Progenitor cell of endocrine pancreas (in vitro differentiated cells): ENCODE measurements at places on chromosomes 7 and 10. TPM values are rescaled to one million over a fixed set of nuclear protein-coding genes. Genes with fewer than 3 reads are reported as not detected.

GRCh38 chr10:70306886-70307520, 23.2 kb upstream of the NPFFR1 start:
- no peak for DNase-seq
- H3K27me3 ChIP-seq = no peaks in the 10 kb centered on the region

Gene SLC18A3
- 0.20 TPM in 1 of 2 replicates, not detected in the other for total RNA-seq

DNA sequence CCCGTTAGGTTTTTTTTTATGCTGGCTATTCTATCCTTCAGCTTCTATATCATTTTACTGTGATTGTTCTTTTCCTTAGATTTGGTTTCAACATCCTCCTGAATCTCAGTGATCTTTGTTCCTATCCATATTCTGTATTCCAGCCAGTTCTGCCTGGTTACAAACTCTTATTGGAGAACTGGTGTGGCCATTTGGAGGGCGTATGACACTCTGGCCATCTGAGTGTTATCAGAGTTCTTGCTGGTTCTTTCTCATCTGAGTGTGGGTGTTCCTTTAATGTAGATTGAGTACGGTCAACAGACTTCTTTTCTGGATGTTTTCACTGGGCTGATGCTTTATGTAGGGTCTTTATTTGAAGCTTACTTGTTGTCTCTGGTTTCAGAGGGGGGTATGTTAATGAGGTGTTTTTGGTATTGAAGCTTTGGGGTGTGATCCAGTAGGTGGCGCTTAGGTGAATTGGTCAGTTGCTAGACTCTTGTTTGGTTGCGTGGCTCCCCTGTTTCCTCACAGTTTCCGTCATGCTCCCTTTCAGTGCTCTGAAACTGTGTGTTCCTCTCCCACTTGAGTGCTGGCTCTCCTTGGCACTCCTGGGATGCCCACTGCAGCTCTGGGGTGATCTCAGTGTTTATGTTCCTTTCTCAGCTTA, 80.7 kb downstream of the FANK1 start:
- no peak for DNase-seq
- no peak overlapping the region for H3K27ac ChIP-seq
- H3K4me3 ChIP-seq = no peak overlapping the region
- H3K36me3 ChIP-seq = no peaks in the 10 kb centered on the region
- peaks cover 18% of the 10 kb centered on the region for H3K27me3 ChIP-seq

- no peaks in the 10 kb centered on the region for H3K4me1 ChIP-seq
- DNase-seq = no peak
- H3K4me3 ChIP-seq = no peak overlapping the region
- no peaks in the 10 kb centered on the region for H3K27me3 ChIP-seq
- no peaks in the 10 kb centered on the region for H3K36me3 ChIP-seq
Measured at GRCh38 chr7:19587291-19587690, 121.5 kb downstream of the POLR1F start.

- H3K27me3 ChIP-seq = no peaks in the 10 kb centered on the region
- no peak overlapping the region for H3K27ac ChIP-seq
- no peak overlapping the region for H3K4me3 ChIP-seq
- DNase-seq = no peak
- peaks cover 3% of the 10 kb centered on the region for H3K4me1 ChIP-seq
Measured at GRCh38 chr10:19493917-19494316, 322.3 kb upstream of the PLXDC2 start.

GRCh38 chr10:78934532-78934898, 134.3 kb upstream of the ZMIZ1 start:
- H3K4me3 ChIP-seq = no peak overlapping the region
- peaks cover 27% of the 10 kb centered on the region for H3K27me3 ChIP-seq
- peaks cover 15% of the 10 kb centered on the region for H3K4me1 ChIP-seq

- no peak overlapping the region for H3K4me3 ChIP-seq
- no peaks in the 10 kb centered on the region for H3K36me3 ChIP-seq
- DNase-seq = no peak
- no peak overlapping the region for H3K27ac ChIP-seq
- H3K27me3 ChIP-seq = peaks cover 24% of the 10 kb centered on the region
- peaks cover 14% of the 10 kb centered on the region for H3K4me1 ChIP-seq
Measured at GRCh38 chr7:131640686-131641085, 84.3 kb upstream of the PODXL start.

Gene OR6V1
- not detected in 2 replicates for total RNA-seq

DNA sequence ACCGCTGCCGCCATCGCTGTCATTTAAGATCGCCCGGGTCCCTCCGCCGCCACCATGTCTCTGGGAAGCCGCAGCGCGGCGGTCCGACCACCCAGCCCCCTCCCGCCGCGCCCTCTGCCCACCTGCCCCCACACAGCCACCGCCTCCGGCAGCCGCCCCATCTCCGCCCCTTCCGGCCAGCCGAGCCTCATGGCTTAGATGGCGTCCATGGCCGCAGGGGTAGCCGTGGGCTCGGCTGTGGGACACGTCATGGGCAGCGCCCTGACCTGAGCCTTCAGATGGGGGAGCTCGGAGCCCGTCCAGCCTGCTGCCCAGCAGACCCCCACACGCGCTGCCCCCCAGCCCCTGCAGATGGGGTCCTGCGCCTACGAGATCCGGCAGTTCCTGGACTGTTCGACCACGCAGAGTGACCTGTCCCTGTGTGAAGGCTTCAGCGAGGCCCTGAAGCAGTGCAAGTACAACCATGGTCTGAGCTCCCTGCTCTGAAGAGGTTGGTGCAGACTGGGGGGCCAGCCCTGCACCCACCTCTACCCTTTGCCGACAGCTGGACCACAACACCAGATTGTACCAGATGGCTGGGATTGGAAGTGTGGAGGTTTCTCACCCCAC, 38.0 kb upstream of the TARP start:
- H3K27me3 ChIP-seq = no peaks in the 10 kb centered on the region
- no peaks in the 10 kb centered on the region for H3K36me3 ChIP-seq
- H3K4me3 ChIP-seq = no peak overlapping the region
- DNase-seq = no peak

Gene TUBAL3
- not detected in 2 replicates for total RNA-seq

Gene ZNF518A
- 49.9 and 51.9 TPM in 2 replicates for total RNA-seq

Gene HECW1
- total RNA-seq = 0.09 and 0.50 TPM in 2 replicates

GRCh38 chr10:128963211-128964099, 503.6 kb upstream of the MGMT start:
- DNase-seq = no peak
- H3K27me3 ChIP-seq = peaks cover 17% of the 10 kb centered on the region
- H3K36me3 ChIP-seq = no peaks in the 10 kb centered on the region
- H3K27ac ChIP-seq = no peak overlapping the region

GRCh38 chr10:76114581-76115001, 683.2 kb downstream of the LRMDA start:
- H3K36me3 ChIP-seq = peaks cover 9% of the 10 kb centered on the region
- no peak for DNase-seq
- no peaks in the 10 kb centered on the region for H3K27me3 ChIP-seq
- H3K4me3 ChIP-seq = no peak overlapping the region
- H3K4me1 ChIP-seq = peaks cover 50% of the 10 kb centered on the region
- H3K27ac ChIP-seq = peak overlapping the region; percentile 82

- H3K36me3 ChIP-seq = no peaks in the 10 kb centered on the region
- H3K4me3 ChIP-seq = no peak overlapping the region
Measured at GRCh38 chr10:3911713-3912442, 126.9 kb upstream of the KLF6 start.

Gene AKR1C4
- 0.48 and 0.84 TPM in 2 replicates for total RNA-seq

DNA sequence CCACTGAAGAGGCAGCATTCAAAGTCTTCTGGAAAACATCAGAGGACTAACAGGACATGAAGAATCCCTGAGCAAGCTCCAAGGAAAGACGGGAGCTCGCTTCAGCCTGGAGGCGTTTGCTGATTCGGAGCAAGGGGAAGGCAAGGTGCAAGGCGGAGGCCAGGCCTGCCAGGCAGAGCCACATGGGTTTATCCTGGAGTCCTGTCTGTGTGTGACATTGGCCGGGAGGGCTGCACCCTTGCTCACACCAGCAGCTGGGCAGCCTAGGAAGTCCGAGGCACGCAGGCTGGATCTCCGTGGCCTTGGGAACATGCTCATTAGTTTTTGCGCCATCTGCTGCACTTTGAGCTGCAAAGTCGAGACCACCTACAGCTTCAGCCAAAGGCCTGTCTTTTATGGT, 22.3 kb upstream of the LARP4B start:
- H3K4me3 ChIP-seq = no peak overlapping the region
- DNase-seq = no peak
- H3K4me1 ChIP-seq = no peaks in the 10 kb centered on the region
- no peaks in the 10 kb centered on the region for H3K36me3 ChIP-seq

DNA sequence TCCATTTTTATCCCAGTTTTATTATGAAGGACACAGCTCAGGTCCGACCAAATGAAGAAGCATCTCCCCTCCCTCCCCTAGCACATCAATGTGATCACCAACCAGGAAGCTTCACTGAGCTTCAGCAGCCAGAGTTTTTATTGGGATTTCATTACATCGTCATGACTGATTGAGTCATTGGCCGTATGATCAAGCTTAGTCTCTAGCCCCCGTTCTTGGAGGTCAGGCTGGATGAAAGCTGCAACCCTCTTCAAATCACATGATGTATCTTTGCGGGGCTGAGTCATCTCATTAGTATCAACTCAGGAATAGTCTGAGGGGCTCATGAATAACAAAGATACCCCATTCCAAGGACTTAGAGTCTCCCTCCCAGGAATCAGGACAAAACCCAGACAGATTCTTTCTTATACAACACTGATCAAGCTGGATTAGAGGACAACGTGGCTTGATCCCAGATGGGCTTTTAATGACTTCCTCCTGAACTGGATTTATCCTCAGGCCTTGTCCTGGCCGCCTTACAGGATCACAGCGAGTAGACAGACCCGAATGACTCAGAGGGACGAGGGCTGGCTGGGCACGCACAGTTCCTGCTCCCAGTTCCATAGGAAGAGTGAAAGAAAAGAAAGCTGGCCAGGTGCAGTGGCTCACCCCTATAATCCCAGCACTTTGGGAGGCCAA, 14.5 kb downstream of the LIMK1 start:
- H3K27ac ChIP-seq = no peak overlapping the region
- no peaks in the 10 kb centered on the region for H3K27me3 ChIP-seq
- H3K4me1 ChIP-seq = peaks cover 12% of the 10 kb centered on the region
- peaks cover 20% of the 10 kb centered on the region for H3K36me3 ChIP-seq

GRCh38 chr10:35416619-35417312, 80.5 kb downstream of the CCNY start:
- no peaks in the 10 kb centered on the region for H3K27me3 ChIP-seq
- peaks cover 22% of the 10 kb centered on the region for H3K4me1 ChIP-seq
- DNase-seq = no peak

- no peak overlapping the region for H3K27ac ChIP-seq
- H3K4me3 ChIP-seq = no peak overlapping the region
- peaks cover 2% of the 10 kb centered on the region for H3K4me1 ChIP-seq
- no peak for DNase-seq
- H3K36me3 ChIP-seq = peaks cover 59% of the 10 kb centered on the region
Measured at GRCh38 chr7:149477494-149478443, 16.9 kb upstream of the ZNF777 start.

Gene FAM241B
- 42.4 and 44.2 TPM in 2 replicates for total RNA-seq

- peaks cover 76% of the 10 kb centered on the region for H3K27me3 ChIP-seq
- H3K4me1 ChIP-seq = peaks cover 4% of the 10 kb centered on the region
- no peak overlapping the region for H3K27ac ChIP-seq
- H3K4me3 ChIP-seq = no peak overlapping the region
Measured at GRCh38 chr10:22338931-22339330, 6.4 kb upstream of the SPAG6 start.

DNA sequence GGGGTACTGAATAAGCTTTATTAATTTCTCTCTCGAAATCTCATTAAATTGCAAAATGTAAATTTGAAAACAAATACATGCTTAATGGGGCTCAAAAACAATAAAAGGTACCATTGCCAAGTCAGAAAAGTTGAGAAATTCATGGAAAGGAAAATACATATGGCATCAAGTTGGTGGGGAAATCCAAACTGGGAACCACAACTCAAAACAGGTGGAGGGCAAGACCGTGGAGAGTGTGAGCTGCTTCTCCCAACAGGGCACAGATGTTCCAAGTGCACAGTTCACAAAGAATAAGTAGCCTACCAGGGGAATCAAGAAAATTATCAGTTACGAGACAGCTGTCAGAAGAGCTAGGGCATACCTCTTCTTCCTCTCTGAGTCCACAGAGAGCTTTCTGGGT, 26.6 kb downstream of the MKX start:
- no peak overlapping the region for H3K27ac ChIP-seq
- H3K4me1 ChIP-seq = no peaks in the 10 kb centered on the region
- H3K36me3 ChIP-seq = no peaks in the 10 kb centered on the region
- H3K4me3 ChIP-seq = no peak overlapping the region

DNA sequence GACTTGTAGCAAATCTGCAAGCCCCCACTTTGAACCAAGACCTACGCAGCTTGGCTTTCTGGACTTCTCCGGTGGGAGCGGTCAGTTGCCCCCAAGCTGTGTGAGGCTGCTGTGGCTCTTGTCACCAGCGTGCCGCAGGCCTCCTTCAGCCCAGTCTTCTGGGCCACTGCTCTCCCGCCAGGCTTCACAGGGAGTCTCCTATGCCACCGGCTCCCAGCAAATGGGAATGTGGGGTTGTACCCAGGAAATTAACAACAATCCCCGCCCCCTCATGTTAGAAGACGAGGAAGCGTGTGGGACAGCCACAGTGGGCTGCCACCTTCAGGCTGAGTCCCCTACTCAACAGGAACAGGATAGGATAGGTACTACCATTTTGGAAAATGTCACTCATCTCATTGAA, 4.2 kb downstream of the WDR86 start:
- no peak for DNase-seq
- peaks cover 2% of the 10 kb centered on the region for H3K36me3 ChIP-seq
- no peak overlapping the region for H3K27ac ChIP-seq
- H3K4me1 ChIP-seq = peaks cover 9% of the 10 kb centered on the region

Gene SH2D4B
- 0.11 and 0.12 TPM in 2 replicates for total RNA-seq

DNA sequence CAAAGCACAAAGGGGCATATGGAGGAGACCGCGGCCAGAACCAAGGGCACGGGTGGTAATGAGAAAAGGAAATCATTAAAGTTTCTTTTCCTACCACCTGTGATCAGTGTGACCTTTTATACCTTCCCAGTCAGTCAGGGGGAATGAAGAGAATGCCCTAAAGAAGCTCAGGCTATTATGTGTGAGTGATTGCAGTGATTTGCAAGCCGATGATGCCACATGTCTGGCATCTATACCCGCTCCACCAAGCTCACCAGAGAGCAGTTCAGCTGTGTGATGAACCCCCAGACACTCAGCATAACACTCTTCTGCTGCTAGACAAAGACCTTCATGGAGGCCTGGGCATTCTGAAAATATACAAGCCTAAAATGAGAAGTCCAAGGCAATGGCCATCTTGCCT, 106.2 kb upstream of the AGK start:
- H3K27ac ChIP-seq = no peak overlapping the region
- no peak for DNase-seq
- H3K36me3 ChIP-seq = no peaks in the 10 kb centered on the region
- H3K4me1 ChIP-seq = no peaks in the 10 kb centered on the region
- H3K4me3 ChIP-seq = no peak overlapping the region

Gene ARID5B
- total RNA-seq = 19.7 and 22.5 TPM in 2 replicates

DNA sequence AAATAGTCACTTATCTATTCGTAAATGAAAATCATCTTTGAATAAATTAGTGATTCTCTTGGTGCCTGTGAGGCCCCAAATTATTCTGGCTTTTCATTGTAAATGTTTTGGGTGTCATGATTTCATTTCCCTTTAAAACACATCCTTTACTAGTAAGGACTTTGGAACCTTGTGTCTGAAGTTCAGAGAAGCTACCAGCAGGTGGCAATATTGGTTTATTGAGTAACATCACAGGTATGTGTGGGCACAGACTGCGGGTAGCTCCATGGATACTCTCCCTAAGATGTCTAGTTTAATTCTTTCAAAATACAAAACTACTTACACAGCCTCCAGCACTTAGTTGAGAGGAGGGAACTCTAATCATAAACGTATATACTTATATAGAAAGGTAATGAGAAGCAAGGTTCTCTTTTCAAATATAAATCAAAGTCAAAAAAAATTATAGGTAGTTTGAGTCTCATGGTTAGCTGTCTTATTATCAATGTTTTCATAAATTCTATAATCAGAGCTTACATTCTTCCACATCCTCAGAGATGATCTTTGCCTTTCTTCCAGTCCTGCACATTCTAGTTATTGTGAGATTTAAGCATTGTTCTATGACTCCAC, 449.6 kb downstream of the GRM8 start:
- H3K4me1 ChIP-seq = peaks cover 20% of the 10 kb centered on the region
- peaks cover 3% of the 10 kb centered on the region for H3K36me3 ChIP-seq
- no peaks in the 10 kb centered on the region for H3K27me3 ChIP-seq
- DNase-seq = peak; percentile 10
- no peak overlapping the region for H3K4me3 ChIP-seq
- no peak overlapping the region for H3K27ac ChIP-seq
